ENCODE measurements at places on chromosomes 12 and 14.

- no peak for DNase-seq
Observed at GRCh38 chr12:107782067-107782466, 7.6 kb downstream of the ASCL4 start.

DNA sequence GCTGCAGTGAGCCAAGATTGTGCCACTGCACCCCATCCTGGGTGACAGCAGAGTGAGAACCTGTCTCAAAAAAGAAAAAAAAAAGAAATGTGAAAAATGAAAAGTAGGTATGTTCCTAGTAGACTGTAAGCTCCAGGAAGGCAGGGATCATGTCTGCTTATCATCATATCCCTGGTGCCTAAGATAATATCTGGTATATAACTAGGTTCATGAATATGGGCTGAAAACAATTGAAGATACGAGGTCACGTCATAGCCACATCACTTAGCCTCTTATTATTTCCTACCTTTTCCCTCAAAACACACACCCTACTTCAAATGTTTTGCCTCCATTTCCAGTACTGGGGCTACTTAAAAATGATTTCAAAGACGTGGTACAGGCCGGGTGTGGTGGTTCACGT is 3.0 kb downstream of the POU6F1 start:
- no peak for DNase-seq

DNA sequence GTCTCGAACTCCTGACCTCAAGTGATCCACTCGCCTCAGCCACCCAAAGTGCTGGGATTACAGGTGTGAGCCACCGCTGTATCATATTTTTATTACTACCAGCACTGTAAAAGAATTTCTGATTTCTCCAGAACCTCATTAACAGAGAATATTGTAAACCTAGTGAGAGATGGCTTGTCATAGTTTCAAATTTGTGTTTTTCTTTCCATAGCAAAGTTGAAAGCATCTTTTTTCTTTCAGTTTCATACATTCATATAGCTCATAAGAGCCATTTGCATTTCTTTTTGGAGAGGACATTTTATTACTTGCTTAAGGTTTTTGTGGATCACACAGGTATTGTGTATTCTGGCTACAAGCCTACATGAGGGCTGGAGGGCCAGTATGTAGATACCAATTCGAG is 58.0 kb downstream of the MIS18BP1 start:
- no peak for DNase-seq

GRCh38 chr12:124648710-124649384 is 81.4 kb upstream of the NCOR2 start:
- DNase-seq = no peak

DNA sequence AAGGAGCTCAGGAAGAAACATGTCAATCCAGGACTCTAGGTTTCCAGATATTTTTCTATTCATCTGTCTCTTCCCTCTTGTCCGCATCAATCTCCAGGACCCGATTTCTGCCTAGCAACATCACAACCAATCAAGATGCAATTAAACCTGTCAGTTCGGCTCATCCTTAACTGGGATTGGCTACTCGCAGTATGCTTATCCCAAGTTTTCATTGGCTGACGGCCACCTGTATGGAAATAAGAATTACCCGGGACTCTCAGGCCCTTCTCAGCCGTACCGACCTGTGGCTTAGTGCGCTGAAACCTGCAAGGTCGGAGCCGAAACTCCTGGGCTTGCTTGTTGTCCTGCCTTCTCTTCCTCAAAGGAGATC is 20.4 kb upstream of the ATP5MC2 start:
- peak; percentile 92 for DNase-seq

- DNase-seq = peak; percentile 2
Observed at GRCh38 chr12:89707703-89708564, 704 bp downstream of the ATP2B1 start.

GRCh38 chr14:100804558-100805309 is 21.2 kb upstream of the MEG3 start:
- no peak for DNase-seq

GRCh38 chr12:58095002-58095401 is 153.6 kb downstream of the ATP23 start:
- no peak for DNase-seq

DNA sequence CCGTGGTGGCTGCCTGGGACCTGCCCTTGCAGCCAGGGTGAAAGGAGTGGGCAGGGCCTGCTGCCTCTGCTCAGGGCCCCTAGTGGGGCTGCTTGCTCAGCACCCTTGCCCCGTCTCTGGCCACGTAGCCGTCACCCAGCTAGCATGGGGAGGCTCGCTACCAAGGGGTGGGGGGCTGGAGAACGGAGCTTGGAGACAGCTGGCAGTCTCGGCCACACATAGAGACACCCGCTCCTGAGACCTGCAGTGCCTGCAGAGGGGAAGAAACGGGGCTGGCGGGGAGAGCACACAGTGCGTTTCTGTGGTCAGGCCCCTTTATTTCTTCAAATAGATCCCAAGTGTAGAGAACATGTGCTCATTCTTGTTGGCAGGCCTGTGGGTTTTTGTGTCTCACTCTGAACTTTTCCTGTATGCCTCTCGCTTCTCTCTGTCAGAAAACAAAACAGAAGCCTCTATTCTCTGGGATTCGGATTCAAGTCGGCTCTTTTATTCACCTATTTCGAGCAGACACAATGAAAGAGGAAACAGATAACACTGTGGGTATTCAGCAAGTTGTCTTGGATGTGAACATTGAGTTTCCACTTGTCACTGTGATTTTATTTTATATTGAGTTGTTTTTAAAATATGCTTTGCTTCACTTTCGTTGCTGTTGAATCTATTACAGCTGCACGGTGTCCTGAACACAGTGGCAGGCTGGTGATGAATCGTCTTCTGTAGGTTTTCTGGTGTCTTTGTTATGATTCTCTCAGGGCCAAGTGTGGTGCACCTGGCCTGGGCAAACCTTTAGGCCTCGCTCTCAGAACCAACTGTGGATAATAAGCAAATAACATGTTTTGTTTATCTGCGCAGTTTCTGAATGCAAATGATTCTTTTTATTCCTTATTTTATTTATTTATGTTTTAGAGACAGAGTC is 26.5 kb downstream of the PACS2 start:
- no peak for DNase-seq

DNA sequence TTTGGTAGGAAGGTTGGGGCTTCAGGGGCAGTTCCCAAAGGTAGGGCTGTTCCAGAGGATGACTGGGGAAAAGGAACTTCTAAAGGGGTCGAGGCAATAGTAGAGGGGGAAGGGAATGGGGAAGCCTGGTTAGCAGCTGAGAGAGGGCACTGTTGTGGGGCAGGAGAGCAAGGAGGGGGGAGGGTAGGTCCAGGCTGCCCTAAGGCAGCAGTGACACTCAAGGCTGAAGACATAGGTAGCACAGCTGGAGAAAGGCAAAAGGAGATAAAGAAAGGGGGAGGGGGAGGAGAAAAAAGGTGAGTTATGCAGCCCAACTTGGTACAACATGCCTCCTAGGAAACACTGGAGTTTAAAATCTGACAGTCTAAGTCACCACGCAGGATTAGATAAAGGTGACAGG is 3.9 kb downstream of the NACA start:
- DNase-seq = no peak

DNA sequence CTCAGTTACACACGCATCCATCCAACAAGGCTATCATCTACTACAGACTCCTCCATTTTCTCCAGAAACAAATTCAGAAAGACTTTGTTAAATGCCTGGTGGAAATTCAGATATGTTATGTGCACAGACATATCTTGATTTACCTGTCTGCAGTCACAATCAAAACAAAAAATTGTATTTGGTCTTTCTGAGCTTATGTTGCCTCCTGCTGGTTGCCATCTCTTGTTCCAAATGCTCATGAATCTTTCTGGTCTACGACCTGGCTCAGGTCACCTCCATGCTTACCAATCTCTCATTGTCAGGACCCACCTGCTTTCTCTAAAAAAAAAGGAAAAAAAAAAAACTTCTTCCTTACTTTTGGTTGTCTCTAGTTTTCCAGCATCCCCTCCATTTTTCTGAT is 169.2 kb upstream of the PLXNC1 start:
- no peak for DNase-seq

GRCh38 chr12:29164477-29165393 is 15.7 kb downstream of the FAR2 start:
- no peak for DNase-seq

GRCh38 chr14:54200726-54201125 is 196.1 kb upstream of the CDKN3 start:
- no peak for DNase-seq

- DNase-seq = no peak
Observed at GRCh38 chr14:49303946-49304516, 282.1 kb downstream of the RPS29 start.

DNA sequence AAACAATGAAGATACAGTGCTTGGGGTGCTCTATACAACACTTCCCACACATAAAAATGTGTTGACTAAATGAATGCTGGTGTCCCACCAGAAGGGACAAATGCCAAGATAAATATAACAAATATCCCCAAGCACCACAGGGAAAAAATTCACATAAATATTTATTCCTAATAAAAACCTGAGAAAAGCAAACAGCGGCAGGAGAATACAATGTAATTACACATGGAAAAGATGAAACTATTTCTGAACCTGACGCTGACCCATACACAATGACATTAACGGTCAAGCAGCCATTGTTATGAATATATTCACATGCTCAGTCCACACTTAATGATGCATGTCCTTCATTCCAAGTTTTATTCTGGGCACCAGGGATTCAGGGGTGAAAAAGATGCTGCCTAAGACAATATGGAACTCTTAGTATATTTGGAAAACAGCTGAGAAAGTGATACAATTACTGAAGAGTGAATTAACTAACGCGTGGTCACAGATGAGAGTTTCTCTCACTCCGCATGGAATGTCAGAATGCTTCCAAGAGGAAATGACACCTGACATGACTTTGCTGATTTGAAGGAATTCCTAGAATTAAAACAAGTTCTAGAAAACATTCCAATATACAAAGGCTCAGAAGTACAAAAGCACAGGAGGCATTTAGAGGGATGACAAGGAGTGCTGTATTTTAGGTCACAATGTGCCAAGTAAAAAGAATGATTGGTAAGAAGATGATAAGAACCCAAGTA is 27.9 kb upstream of the PTPRR start:
- no peak for DNase-seq

GRCh38 chr14:70019695-70020094 is 140.5 kb downstream of the SMOC1 start:
- no peak for DNase-seq

DNA sequence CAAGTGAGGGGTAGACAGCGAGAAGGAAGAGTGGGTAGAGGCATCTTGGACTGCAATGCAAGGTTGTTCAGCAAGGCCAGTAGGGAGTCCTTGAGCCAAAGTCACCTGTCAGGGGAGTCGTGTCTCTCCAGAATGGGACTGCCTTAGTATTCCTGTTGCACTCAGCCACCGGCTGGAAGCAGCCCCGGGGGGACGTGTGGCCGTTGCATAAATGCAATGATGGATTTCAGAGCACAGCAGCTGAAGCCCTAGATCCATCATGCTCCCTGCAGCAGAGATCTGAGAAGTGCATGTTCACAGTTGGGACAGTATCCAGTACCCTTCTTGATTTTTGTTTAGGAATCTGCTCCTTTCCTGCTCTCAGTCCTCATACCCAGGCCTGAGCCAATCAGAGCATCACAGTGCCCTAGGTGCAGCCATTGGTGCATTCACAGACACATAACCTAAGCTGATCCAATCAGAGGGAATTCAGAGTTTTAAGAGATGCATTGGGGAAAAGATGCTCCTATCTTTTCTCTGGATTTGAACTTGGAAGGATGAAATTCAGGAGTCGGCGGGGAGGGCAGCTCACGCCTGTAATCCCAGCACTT is 62.9 kb downstream of the HSPB8 start:
- DNase-seq = no peak

- peak; percentile 78 for DNase-seq
Observed at GRCh38 chr12:54216797-54217661, 28.2 kb upstream of the SMUG1 start.

DNA sequence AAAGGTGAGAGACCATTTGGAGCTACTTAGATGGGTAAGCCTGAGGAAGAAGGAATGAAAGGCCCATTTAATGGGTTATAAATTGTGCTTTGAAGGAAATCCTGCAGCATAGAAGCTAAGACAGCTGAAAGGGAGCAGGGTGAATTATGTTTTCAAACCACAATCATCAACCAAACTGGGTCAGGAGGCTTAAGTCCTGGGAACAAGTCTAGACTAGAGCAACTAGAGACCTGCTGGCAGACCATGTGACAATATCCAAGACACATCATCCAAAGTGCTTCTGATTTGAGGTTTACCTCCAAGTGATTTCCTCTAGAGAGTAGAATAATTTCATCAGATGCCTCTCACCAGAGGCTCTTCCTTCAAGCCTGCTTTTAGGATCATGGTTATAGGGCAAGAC is 53.7 kb downstream of the MAP3K9 start:
- no peak for DNase-seq

GRCh38 chr12:100995771-100996170 is 201.2 kb downstream of the ANO4 start:
- DNase-seq = no peak

- no peak for DNase-seq
Observed at GRCh38 chr12:24778486-24779304, 170.2 kb downstream of the BCAT1 start.

DNA sequence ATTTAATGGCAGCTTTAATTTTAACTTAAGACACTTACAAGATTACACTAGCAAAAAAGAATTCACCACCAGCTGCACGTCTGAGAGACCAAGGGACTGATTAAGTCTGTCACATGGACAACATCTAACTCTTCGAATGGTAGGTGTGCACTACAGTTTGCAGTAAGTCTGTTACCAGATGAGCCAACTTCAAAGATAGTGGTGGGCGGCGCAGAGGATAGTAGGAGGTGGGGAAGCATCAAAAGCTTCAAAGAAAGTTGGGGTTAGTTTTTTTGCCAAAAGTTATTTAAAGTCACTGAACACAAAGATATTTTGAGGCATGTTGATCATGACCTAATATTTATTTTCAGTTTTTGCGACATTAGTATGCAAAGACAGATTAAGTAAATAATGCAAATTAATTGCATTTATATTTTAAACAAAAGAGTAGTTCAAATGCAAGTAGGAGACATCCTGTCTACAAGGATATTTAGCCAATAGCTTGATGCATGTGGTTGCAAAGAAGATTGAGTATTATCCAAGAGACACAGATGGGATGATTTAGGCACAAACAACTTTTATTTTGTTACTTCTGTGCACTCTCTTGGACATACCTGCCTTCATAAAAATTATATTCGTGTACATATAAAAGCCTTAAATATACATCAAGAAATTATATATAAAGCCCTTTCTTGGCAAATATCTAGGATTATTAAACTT is 327.7 kb downstream of the BMP4 start:
- no peak for DNase-seq

DNA sequence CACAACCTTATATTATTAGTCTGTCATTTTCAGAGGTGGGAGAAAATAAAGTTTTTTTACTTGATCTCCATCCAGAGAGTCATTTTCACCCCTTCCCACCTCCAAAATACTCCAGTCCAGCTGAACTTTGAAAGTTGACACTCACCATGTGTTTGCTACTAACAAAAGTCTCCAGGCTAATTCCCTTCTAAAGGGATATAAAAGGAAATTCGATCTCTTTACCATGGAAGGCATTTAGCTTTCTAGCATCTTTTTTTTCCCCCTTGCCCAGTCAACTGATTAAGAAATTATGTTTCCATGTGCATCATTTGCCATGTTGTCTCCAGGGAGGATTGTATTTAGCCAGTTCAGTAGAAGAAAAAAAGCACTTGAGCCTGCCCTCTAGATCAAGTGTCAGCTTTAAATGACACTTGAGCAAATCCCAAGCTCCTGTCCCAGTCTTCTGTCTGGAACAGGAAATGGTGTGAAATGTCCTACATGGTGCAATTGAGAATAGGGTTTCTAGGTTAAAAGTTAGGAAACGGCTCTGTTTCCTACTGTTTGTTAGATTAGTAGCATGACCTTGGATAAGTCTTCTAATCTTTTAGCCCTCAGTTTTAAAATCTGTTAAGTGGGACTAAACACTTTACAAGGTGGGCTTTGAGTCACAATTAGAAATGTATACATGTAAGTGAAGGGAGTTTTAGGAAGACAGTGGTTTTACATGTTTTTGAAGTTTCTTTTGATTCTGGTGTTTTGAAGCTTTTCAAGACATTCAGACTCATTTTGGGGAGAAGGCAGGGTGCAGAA is 67.2 kb downstream of the GNS start:
- DNase-seq = peak; percentile 72

All from NCI-H187 (cell line).